T-cell (primary cell): ENCODE measurements at places on chromosomes 5 and 9. TPM values are rescaled to one million over a fixed set of nuclear protein-coding genes. Genes with fewer than 3 reads are reported as not detected.

DNA sequence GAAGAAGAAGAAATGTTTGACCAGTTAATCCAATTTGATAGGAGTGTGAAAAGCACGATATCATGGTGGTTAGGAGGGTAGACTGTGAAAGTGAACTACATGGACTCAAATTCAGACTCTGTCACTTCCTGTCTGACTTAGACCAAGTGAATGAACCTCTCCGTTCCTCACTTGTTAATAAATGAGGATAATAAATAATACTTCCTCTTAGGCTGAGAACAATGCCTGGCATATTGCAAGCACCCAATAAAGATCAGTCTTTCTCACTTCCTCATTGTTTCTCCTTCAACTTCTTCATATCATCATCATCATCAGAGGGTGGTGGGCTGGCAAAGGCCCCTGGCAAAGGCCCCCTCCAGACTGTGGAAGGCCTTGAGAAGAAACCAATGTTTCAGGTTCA lies 148.7 kb downstream of the CDK5RAP2 start:
- no peak for DNase-seq

DNA sequence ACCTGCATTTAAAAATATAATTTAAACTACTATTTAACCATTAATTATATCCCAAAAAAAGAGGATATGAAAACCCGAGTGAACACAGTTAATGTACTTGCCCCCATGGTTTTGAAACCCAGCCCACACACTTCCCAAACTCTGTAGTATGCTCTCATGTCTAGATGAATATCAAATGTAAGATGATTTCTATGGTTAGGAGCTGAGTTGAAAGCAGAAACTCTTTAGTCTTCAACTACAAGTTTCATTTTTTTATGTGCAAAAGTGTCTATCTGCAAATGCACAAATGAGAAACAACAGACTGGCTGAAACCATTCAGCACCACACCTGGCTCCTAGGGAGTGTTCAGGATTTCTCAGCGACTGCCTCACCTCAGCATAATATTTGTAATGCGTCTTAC lies 183.3 kb downstream of the SEMA5A start:
- no peak for DNase-seq

The ANKRD31 gene
- total RNA-seq, result 0.89 TPM

DNA sequence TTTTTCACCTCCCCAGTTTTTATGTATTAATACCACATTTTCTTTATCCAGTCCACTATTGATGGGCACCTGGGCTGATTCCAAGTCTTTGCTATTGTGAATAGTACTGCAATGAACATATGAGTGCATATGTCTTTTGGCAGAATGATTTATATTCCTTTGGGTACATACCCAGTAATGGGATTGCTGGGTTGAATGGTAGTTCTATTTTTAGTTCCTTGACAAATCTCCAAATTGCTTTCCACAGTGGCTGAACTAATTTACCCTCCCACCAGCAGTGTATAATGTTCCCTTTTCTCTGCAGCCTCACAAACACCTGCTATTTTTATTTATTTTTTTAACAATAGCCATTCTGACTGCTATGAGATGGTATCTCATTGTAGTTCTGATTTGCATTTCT lies 340.2 kb downstream of the ADAMTS6 start:
- no peak for DNase-seq

- no peak for DNase-seq
These were observed 17.8 kb upstream of the GLIS3 start for GRCh38 chr9:4317681-4318080.
